ENCODE measurements at places on chromosomes 1 and 21.

GRCh38 chr1:154468535-154469250, 33.3 kb upstream of the TDRD10 start:
- no peak for DNase-seq

DNA sequence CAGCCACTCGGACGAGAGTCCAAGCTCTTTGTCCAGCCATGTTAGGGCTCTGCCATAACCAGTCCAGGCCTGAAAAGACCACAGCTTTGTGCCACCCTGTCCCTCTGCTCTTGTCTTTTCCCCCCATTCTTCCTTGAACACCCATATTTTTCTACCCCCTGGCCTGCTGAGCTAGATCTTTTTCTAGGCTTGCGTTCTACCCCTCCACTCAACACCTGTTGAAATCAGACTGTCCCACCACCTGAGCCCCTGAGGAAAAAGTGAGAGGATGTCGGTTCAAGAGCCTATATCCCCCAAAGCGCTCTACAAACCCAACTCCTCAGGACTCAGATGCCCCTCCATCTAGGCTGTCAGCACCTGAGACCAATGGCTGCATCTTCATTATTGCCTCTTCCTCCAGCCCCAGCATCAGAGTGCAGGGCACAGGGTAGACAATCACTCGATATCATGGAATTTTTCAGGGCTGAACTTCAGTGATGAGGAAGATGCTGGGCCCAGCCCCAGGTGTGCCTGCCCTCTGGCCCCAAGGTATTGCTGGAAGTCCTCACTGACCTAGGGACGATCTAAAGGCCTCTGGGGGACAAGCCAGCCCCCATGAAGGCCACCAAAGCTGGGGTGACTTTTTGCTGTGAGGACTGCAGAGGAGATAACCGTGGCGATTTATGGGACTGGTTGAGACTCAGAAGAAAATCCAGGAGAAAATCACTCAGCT, 75.3 kb downstream of the CD247 start:
- DNase-seq: no peak

- no peak for DNase-seq
These were observed 13.5 kb downstream of the ETS2 start for GRCh38 chr21:38819051-38819718.

GRCh38 chr1:208248307-208248801, 4.2 kb upstream of the PLXNA2 start:
- no peak for DNase-seq

DNA sequence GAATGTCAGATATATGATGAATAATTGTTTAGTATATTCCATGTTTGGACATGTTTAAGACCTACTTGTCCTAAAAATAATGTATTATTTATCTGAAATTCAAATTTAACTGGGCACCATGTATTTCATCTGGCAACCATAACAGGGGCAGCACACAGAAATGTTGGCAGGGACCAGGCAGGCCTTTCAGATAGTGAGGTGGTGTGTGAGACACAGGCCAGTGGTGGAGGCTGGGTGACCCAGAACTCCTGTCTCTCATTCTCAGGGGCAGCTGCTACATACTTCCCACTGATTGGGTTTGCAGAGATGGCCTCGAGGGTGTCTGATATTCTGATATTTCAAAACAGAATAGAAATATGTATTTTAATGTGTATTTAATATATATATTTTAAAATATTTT, 1.3 kb upstream of the FASLG start:
- DNase-seq: no peak

- no peak for DNase-seq
These were observed 35.0 kb downstream of the FHAD1 start for GRCh38 chr1:15282038-15282437.

- DNase-seq: no peak
These were observed 12.0 kb downstream of the MDM4 start for GRCh38 chr1:204528241-204528640.
